Right ventricle myocardium superior (tissue), 1 donor: ENCODE measurements at places on chromosomes 4 and X.

GRCh38 chrX:47859686-47860085 is 23.0 kb downstream of the ZNF81 start:
- DNase-seq = no peak

DNA sequence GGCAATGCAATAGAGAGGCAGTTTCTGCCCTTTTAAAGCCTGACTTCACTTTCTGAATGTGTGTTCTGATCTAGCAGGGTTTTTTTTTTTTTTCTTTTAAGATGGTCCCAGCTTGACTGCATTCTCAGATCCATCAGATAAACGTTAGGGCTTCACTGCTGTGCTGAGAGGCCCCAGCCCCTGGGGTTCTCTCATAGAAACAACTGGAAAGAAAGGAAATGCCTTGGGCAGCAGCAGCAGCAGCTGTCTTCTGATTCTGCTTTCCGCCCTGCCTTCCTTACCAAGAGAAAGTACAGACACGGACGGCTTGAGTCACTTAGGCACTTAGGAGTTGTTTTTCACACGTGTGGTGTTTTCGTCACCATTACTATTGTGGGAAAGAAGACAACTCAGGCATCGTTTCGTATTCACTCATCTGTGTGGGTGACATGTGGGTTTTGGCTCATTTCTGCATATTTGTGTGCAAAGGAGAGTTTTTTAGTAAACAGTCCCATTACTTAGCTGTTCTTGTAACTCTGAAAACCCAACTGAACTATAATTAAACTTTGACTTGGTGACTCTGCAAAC is 172.0 kb downstream of the PTTG2 start:
- no peak for DNase-seq

DNA sequence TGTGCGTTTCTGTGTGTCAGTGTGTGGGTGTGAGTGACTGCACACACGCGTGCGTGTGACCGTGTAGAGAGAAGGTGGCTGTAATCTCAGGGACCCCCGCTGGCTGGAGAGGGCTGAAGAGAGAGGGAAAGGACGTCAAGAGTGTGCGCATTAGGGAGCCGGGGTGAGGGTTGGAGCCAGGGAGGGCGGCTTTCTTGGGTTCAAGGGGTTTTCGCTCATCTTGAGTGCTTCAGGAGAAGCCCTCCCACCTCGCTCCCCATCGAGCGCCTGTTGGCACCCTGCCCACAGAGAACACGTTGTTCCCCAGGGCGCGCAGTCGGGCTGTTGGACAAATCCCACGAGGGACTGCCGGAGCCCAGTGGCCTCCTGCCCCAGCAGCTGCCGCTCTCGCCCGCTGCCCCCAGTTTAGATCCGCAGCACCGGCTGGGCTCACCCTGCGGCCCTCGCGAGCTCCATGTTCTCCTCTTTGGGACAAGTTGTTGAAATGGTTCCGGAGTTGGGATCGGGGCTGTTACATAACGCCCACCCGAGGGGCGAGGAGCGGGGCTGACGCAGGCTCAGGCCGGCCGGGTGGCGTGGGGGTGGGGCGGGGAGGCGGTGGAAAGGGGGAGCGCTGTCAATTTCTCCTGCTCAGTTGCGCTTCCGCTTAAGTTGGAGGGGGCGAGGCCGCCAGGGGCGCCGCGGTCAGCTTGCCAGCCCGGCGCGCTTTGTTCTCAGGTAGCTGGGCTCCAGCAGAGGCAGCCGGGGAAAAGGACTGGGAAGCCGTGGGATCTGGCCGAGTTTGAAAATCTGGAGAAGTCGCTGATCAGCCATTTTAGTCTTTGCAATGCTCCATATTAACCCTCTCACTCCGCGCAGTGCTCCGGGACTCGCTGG is 1.6 kb downstream of the GRIA2 start:
- DNase-seq = no peak

- DNase-seq = no peak
These were observed 41.5 kb upstream of the BMP2K start for GRCh38 chr4:78734441-78735162.

GRCh38 chrX:155896512-155896911 is 15.4 kb downstream of the VAMP7 start:
- no peak for DNase-seq

GRCh38 chrX:30312858-30313257 is 3.7 kb upstream of the NR0B1 start:
- no peak for DNase-seq
